Stimulated activated CD4-positive, alpha-beta T cell treated with anti-CD3 and anti-CD28 coated beads, Interleukin-4, amount 100 ng/mL, for 1 hour (primary cell): ENCODE measurements at places on chromosomes 1 and 21.

GRCh38 chr21:43652616-43653015, 6.7 kb downstream of the HSF2BP start:
- no peak for DNase-seq

- no peak for DNase-seq
Observed at GRCh38 chr1:54850737-54851136, 36.3 kb downstream of the DHCR24 start.

- no peak for DNase-seq
Observed at GRCh38 chr1:228338521-228339051, 68.0 kb downstream of the TRIM11 start.

DNA sequence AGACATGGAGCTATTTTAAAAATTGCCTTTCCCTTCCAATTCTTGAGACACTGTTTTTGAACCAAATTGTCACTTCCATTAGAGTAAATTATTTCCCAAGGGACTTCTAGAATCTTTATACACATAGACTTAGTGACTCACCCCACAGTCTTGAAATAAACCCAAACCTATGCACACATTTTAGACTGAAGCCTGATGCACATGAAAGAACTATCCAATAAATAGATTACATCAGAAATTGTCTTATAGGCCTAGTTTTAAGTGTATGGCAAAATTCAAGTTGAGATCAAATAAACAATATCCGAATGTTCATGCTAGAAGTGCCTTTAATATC, 32.2 kb upstream of the ZNF326 start:
- DNase-seq: no peak

DNA sequence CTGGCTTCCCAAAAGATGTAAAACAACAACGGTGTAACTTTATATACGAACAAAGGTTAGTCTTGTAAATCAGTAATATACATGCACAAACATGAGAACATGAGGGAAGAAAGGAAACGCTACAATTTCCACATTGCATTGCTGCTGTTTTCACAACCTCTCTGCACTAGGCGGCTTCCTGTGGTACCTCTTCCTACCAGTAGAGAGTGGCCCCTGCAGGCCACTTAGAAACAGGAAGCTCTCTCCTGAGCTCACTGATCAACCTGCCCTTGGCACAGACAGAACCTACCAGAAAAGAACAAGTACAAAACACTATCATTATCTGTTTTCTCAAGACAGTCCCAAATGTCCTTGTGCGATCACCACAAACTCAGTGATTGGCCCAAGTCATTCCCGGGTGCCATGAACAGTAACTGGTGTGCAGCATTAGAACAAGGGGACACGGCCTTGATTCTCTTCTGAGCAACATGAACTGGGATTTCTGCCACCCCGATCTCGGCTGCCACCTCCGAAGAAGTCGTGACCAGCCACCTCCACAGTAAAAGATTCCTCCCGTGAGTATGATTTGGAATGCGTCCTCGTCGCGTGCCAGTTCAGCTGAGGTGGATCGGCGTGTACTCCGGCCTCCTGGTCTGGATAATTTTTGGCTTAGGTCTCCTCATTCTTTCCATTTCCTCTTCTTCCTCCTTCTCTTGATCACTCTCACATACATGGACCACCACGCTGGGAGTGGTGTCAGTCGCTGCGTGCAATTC, 5.7 kb upstream of the KCNE1 start:
- DNase-seq: no peak

DNA sequence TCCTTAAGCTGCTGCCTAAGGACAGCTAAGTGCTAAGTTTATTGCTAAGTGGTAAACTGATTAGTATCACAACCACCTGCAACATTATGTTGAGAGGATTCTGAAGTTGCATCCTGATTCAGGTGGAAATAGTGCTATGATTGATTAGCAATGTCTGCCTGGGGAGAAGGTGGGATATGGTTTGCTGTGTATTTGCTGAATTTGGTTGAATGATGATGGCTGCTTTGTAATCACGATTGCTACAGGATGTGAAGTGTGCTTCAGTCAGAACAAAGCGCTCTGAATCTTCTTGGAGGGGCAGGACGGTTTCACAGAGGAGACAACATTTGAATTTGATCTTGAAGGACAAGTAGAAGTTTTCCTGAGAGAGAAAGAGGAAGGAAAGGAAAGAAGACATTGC, 226.0 kb downstream of the ST6GALNAC3 start:
- no peak for DNase-seq

DNA sequence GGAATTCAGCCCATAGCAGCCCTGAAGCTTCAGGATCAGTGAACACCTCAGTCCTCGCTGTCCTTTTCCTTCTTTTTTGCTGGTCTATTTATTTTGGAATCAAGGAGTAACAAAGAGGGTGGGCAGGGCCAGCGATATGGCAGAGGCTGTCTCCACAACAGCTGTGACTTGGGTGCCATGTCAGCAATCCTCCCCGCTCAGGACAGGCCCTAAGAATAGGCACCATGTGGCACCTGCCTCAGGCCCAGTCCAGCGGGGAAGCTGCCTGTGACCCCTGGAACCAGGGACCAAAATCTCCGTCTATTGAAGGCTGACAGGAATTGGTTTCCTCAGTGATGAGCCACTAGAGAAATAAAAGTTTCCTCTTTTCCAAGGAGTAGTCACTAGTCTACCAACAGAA, 58.6 kb upstream of the TNR start:
- no peak for DNase-seq

DNA sequence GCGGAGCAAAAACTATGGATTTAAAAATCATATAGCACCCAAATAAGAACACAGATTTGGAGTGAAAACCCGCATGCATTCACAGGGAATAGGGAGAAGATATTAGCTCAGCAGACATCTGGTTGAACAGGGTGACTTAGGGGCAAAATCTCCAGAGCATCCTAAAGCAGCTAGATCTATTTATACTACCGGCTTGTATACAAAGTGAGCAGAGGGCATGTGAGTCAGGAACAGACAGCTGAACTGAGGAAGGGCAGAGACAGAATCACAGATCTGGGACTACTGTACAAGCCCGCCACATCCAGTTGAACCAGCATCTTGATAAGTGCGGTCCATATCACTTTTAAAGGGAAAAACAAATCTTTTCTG, 35.2 kb upstream of the EXOSC10 start:
- no peak for DNase-seq

GRCh38 chr1:28273216-28273860, 14.0 kb downstream of the SESN2 start:
- no peak for DNase-seq

GRCh38 chr1:63448731-63449246, 74.2 kb downstream of the ITGB3BP start:
- no peak for DNase-seq

- no peak for DNase-seq
Observed at GRCh38 chr1:236872075-236872666, 77.1 kb downstream of the MTR start.

DNA sequence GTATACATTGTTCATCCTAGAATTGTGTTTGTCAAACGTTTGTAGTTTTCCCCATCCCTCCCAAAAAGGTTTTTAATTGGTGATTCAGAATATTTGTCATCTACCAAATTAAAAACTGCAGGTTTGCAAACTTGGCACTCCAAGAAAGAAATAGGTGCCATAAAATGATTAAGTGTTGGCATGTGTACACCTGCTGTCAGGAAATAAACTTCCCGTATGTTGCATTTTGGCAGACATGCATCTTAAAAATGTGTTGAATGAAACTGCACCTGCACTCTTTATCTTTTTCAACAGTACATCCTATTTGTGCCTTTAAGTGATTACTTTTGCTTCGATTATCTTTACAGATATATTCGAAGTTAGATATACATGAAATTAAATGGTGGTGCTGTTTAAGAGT, 7.3 kb downstream of the B3GALT2 start:
- no peak for DNase-seq
